ENCODE measurements at places on chromosomes 1 and 21. TPM values are rescaled to one million over a fixed set of nuclear protein-coding genes. Genes with fewer than 3 reads are reported as not detected.

Gene TNFRSF14
- total RNA-seq: 133 TPM

Gene ORC1
- 0.43 TPM for total RNA-seq

Gene LCE1B
- not detected for total RNA-seq

Gene WNT3A
- total RNA-seq: 10.1 TPM

GRCh38 chr1:183306317-183307042, 111.7 kb downstream of the NMNAT2 start:
- DNase-seq: no peak

DNA sequence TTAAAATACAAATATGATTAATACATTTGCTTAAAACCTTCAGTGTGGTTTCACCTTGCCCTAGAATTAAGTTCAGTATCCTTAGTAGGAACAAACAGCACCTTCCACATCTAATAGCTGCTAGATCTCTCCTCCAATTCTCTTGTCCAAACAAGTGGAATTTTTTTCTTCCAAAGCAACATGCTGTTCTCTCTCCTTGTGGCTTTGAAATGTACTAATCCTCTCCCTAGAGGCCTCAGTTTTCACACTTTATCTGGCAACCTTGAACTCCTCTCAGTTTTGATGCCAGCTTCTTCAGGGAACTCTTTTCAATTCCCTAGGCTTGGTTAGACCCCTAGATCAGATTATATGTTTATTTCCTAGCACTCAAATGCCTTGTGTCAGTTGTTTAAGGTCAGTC, 87.0 kb downstream of the GLUL start:
- DNase-seq: no peak

DNA sequence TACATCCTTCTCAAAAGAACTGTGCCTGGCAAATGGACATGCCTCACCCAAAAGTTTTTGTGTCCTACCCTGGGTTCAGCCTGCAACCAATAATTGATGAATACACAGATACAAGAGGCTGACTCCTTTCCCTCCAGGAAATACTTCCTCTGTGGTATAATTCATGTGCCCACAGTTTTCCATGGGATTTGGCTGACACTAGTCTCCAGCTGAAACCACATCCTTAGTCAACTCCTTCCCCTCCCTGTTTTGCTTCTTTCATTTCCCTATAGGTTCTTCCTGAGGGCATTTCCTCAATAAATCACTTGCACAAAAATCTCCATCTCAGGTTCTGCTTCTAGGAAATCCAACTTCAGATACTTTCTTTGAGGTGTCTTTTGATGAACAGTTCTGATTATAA, 436.6 kb upstream of the C1orf87 start:
- DNase-seq: no peak

- no peak for DNase-seq
These were observed 70.8 kb downstream of the DTL start for GRCh38 chr1:212106286-212106792.

GRCh38 chr1:13775459-13775858, 75.5 kb downstream of the PRDM2 start:
- no peak for DNase-seq

DNA sequence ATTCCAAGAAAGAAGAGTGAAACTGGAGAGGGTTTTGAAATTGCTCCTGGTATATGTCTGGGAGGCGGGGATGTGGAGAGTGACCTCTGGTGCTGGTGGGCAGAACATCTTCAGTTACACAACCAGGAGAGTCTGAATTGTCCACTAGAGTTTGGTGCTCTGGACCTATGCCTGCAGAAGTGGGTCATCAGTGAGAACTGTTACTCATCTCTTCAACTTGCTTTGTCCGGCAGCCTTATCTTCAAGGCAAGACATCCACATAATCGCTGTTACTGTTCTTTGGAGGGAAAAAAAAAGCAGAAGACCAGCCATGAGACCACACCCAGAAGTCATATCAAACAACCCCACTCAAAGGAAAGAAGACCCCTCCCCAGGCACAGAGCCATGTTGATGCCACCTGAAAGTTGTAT, 14.9 kb downstream of the SH2D1B start:
- DNase-seq: no peak

- DNase-seq: no peak
These were observed 247.6 kb downstream of the TM2D1 start for GRCh38 chr1:61477301-61477700.

- no peak for DNase-seq
These were observed 41.6 kb upstream of the PADI1 start for GRCh38 chr1:17163371-17163770.

DNA sequence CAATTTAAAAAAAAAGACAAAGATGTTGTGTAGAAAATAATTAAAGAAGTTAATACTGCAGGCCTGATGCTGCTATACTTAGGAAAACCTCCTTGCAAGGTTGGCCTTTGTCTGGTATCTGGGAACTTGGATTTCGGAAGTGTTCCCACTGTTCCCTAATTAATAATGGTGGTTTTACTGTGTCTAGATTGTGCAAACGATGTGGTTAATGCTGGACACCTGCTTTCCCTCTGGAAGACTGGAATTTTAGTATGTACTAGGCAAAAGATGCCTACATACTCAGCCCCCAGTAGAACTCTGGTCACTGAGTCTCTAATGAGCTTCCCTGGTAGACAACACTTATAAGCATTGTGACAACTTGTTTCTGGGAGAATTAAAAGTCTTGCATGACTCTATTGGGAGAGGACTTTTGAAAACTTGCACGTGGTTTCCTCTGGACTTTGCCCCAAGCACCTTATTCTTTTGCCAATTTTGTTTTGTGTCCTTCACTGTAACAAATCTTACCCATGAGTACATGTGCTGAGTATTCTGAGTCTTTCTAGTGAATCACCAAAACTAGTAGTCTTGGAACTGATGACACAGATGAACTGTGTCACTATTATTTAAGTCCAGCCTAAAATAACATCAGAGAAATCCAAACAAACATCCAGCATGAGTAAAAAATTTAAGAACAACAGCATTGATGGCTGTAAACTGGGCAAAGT, 40.4 kb downstream of the LIN9 start:
- DNase-seq: no peak

DNA sequence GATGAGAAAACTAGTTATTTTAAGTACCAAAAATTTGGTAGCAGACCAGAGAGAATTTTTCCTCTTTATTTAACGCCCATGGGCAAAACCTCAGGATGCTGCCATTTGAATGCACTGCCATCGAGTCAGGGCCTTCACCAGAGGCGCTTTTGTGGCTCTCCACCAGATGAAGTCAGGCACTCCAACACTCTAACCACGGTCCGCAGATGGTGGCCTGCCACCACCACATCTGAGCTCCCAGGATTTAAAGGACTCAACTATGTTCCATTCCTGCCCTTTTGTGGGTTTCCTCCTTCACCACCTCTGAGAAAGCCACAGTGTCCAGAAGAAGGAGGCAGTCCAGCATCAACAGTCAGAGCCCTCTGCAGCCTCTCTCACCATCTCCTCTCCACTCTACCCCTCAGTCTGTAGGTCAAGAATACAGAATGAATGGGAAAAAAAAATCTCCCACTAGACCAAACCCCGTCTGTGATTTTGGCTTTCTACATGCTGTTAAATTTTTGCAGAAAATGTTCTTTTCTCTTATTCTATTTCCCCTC, 647.4 kb downstream of the USP25 start:
- no peak for DNase-seq

All from upper lobe of right lung (tissue), 1 donor.